ENCODE measurements at places on chromosomes 5 and 9.

DNA sequence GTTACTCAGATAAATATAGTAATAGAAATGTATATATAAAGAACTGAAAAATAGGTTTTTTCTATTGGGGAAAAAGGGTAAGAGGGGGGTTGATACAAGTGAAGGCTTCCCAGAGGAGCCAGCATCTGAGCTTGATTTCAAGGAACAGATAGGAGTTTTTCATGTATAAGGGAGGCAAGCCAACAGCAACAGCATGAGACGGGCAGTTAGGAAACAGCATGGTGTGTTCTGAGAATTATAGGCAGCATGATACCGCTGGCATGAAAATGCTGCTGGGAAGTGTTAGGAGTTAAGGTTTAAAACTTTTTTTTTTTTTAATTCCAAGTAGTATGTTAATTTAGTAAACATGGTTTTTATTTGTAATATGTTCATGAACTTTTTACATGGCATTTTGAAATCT is 9.7 kb downstream of the CDC37L1 start:
- DNase-seq: no peak

DNA sequence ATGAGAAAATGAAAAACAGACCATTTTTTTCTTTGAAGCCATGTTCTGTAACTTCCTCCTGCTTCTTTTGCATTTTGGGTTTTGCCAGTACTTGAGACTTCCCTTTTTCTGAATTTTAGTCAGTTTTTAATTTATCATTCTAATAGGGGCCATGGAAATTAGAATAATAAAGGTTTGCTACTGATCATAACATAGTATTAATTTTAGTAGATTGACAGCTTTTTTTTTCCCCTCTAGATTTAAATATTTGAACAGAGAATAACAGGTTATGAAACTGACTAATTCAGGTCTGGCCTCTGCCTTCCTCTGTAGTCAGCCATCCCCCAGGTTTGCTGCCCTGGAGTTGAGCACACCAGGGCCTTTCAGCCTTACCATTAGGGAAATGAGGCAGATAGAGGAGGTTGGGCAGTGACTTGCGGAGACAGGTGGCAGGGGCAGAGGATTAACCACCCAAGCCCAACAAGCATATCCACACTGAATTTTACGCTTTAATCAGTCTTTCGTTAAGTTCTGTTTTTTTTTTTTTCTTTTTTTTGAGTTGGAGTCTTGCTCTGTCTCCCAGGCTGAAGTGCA is 80.1 kb upstream of the TNFAIP8 start:
- DNase-seq: no peak

DNA sequence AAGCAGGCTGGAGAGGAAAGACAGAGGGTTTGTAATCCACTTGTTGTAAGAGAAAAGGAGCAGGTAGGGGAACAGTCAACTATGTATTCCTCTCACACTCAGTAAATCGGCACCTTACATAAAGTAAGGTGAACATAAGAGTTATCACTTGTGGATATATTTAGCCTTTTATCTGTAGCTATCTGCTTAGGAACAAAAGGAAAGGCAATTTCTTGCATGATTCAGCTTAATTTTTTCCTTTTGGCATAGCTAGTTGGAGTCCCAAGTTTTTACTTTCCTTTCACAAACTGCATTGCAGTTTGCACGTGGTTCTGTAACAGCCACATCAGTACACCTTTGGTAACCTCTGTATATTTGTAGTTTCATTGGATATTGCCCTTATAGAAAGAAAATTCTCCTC is 250.9 kb upstream of the PIK3R1 start:
- no peak for DNase-seq

- DNase-seq: no peak
These were observed 14.7 kb downstream of the SLC45A2 start for GRCh38 chr5:33969572-33970452.
